ENCODE measurements at places on chromosomes 3 and 15.

DNA sequence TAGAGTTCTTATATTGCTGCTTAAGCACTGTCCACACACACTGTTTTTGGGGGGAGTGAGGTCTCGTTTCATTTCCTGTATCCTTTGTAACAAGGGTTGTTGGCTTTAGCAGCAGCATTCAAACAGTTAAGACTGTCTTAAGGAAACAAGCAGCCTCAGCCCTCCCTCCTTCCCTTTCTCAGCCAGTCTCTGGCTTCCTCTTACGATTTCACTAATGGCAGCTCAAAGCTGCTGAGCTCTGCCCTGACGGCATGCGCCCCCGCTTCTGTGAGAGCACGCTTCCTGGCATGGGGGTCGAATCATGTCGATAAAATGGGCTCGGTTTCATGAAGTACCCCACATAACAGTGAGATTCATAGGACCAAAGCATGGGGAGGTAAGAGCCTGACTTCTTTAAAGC, 105.0 kb downstream of the KLHL25 start:
- DNase-seq = no peak

GRCh38 chr15:82176542-82176941, 86.0 kb downstream of the EFL1 start:
- no peak for DNase-seq

DNA sequence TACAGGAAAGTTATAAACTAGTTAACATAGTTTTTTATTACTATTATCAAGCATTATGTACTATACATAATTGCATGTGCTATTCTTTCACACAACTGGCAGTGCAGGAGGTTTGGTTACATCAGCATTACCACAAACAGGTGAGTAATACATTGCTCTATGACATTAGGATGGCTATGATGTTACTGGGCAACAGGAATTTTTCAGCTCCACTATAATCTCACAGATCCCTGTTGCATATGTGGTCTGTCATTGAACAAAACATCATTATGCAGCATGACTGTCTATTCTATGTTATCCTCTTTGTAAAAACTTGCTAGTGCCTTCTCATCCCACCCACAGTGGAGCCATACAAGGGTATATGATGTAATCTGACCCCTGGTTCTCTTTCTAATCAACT, 36.5 kb upstream of the PDZRN3 start:
- no peak for DNase-seq

- no peak for DNase-seq
Measured at GRCh38 chr3:56590814-56591213, 33.8 kb downstream of the CCDC66 start.

DNA sequence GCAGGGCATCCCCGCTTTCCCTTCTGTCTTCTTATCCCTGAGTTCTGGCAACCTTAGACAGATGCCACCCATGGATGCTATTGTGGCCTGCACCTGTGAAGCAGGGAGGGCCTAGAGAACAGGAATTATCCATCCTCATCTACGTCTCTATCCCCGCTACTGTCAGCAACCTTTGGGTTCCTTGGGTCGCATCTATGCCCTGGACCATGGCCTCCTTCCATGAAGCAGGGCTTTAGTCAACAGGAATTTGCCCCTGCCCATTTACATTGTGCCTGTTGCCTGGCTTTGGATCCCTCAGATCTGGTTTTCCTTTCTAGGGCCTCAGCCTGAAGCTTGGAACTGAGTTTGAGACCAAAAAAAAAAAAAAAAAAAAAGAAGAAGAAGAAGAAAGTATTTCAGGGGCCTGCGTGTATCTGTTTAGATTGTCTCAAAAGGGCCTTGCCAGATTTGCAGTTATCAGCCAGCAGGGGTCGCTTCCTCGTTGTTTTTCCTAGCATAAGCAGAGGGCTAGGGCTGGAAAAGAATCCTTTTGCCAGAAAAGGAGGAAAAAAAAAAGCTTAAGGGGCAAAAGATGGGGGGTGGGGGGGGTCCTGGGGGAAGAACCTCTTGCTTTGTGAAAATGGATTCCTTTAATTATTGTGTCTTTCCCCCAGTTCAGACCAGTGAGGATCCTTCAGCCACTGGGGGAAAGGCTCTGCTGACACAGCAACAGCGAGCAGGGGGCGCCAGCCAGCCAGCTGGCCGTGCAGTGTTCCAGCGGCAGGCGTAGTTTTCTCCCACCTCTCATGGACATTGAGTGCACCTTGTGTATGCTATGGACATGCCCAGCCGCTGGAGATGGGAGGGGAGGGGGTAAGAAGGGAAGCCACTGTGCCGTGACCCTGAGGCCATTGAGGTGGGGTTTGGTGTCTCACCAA, 65.7 kb upstream of the ALDH1L1 start:
- DNase-seq = no peak

DNA sequence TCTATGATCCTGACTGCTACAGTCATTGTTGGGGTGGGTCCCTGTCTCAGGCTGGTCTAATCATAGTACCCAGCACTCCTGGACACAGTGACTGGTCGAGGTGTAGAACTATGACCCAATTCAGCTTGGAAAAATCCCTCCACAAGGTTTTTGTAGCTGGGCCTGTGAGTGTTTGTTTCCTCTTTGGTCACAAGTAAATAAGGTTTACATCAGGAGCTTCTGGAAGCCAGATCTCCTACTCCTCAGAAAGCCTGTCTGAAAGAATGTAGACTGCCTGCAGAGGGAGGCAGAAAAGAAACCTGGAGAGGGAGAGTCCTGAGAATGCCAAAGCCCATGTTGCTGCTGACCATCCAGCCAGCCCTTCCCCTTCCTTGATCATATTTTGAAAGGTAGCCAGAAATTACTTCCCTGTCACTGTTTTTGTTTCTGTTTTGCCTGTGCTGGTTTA, 123.2 kb downstream of the RAP2B start:
- DNase-seq = no peak

DNA sequence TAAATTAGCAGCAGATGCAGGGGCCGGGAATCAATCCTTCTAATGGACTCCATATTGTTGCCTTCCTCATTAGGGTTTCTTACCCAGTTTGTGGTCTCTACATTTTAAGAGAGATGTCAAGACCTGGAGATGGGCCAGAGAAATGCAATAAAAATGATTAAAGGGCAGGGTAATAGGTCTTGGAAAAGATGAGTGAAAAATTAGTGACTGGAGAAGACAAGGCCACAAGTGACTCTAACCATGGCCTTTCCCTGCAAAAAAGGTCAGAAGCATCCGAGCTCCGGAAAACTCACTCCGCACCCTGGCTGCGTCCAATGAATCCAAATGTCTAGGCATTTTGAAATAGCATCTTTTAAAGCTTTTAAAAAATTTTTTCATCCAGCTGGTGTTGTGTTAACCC, 152.8 kb downstream of the ARRDC4 start:
- no peak for DNase-seq

DNA sequence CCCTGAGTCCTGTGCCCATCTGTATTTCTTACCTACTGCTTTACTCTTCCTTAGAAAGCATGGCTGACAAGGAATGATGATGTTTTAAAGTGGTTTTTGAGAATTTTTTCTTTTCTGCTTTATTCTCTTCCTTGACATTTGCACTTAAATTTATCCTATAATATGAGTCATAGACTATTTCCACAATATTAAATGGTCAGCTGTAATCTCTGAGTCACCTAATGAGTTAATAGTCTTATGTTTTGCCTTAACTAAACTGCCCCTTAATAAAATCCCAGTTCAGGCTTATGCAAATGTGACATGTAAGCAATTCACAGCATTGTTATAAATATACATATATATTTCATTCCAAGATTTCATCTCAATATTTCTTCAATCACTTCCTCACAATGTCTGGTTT, 23.8 kb downstream of the MEIS2 start:
- no peak for DNase-seq

GRCh38 chr15:65086680-65087111, 10.2 kb downstream of the KBTBD13 start:
- DNase-seq = no peak

DNA sequence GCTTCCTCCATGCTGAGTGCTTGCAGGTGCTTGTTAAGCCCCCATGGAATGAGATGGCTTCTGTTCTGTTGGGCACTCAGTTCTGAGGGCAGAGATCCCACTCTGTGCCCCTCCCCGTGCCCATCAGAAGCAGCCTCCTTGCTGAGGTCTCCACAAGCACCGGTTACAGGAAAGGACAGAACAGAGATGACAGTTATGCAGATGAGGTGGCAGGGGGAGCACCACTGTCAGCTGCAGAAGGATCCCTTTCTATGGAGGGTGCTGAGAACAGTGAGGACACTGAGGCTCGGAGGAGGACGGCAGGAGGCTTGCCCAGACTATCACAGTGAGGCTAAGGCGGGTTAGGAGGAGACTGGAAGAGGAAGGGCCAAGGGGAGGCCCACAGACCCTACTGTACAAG, 12.4 kb downstream of the CACNA2D2 start:
- no peak for DNase-seq

- no peak for DNase-seq
Measured at GRCh38 chr15:75583701-75584100, 4.6 kb upstream of the PTPN9 start.

DNA sequence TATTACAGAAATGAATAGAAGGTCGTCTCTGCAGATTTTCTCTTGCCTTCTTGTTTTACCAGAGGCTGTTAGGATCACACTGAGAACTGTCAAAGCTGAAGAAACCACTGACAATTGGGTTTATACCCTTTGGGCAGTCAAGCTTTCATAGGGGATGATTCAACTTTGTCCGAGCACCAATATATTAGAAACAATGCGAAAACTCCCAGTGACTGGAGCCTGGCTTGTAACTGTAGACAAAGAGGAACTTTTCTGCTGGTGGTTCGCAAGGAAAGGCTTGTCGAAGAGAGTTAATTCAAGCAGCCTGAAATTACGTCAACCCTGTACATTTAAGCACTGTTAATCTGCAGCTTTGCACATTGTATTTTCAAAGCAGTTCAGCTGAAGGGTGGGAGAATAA, 193.2 kb upstream of the ZNF385D start:
- no peak for DNase-seq

DNA sequence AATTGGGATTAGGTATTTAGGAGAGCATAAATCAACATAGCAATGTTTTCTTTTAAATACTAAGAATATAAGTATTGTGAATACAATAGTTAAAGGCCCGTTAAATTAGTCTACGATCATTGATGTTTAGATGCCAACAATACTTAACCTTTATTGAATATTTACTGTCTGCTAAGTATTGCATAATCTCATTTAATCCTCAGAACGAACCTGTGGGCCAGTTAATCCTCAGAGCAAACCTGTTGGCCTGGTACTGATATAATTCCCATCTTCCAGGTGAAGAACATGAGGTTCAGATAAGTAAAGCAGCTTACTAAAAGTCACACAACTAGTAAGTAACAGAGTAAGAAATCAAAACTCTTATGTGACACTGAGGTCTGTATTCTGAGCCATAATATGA, 57.4 kb upstream of the ACKR4 start:
- DNase-seq = no peak

GRCh38 chr3:53224536-53224935, 31.3 kb downstream of the TKT start:
- no peak for DNase-seq

All from cortex of kidney (tissue), 1 donor.